Bronchial smooth muscle cell (primary cell): ENCODE measurements at places on chromosomes 1 and 21. TPM values are rescaled to one million over a fixed set of nuclear protein-coding genes. Genes with fewer than 3 reads are reported as not detected.

VWA5B1 gene
- not detected in 2 replicates for total RNA-seq

LCE1D gene
- not detected in 2 replicates for total RNA-seq

BACE2 gene
- total RNA-seq: 15.4 and 24.3 TPM in 2 replicates

FAAH gene
- 1.4 and 2.0 TPM in 2 replicates for total RNA-seq

GRIK3 gene
- not detected in 2 replicates for total RNA-seq
